ENCODE measurements at places on chromosomes 6 and 20. TPM values are rescaled to one million over a fixed set of nuclear protein-coding genes. Genes with fewer than 3 reads are reported as not detected.

Gene HDGFL1
- not detected for total RNA-seq

DNA sequence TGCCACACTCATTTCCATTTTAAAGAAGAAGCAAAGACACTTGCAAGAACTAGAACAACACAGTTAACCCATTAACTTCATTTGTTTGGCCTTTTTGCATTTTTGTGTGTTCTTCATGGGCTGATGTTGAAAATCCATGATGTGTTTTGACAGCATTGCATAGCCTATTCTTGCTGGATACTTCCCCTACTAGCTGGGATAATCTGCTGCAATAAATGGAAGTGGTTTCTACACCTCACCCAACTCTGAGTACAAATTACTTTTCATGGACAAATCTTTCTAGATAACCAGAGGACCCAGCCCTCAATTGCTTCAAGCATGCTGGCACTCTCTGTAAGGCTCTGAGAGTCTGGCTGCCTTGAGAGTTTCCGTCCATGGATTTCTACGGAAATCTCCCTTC, 26.5 kb downstream of the CST9L start:
- H3K4me1 ChIP-seq = no peaks in the 10 kb centered on the region
- H3K27me3 ChIP-seq = peaks cover 11% of the 10 kb centered on the region
- no peak for DNase-seq
- H3K36me3 ChIP-seq = no peaks in the 10 kb centered on the region
- no peak overlapping the region for H3K4me3 ChIP-seq

Gene SIRPD
- total RNA-seq = not detected

Gene HNF4A
- not detected for total RNA-seq

- DNase-seq = no peak
- H3K4me1 ChIP-seq = no peaks in the 10 kb centered on the region
- no peak overlapping the region for H3K4me3 ChIP-seq
- no peak overlapping the region for H3K27ac ChIP-seq
Measured at GRCh38 chr6:147831356-147831755, 322.9 kb downstream of the SAMD5 start.

GRCh38 chr6:54987633-54988290, 141.2 kb downstream of the FAM83B start:
- no peaks in the 10 kb centered on the region for H3K27me3 ChIP-seq
- no peak overlapping the region for H3K27ac ChIP-seq
- H3K36me3 ChIP-seq = no peaks in the 10 kb centered on the region
- no peaks in the 10 kb centered on the region for H3K4me1 ChIP-seq

Measured in heart right ventricle (tissue), 16 donors.